Stimulated activated naive CD8-positive, alpha-beta T cell treated with anti-CD3 and anti-CD28 coated beads, Interleukin-15, Interleukin-2, amounts not matched to agents 100 U/mL and 50 U/mL, for 24 hours (primary cell): ENCODE measurements at places on chromosomes 12 and 14.

- DNase-seq = no peak
Observed at GRCh38 chr12:119728444-119728745, 60.5 kb downstream of the PRKAB1 start.

- peak; percentile 35 for DNase-seq
Observed at GRCh38 chr12:459430-460258, at the start of gene B4GALNT3. Gene B4GALNT3 (plus strand): TSS chr12:459939. CDS start chr12:460377, 438 bp downstream.

- DNase-seq = no peak
Observed at GRCh38 chr12:21478756-21479455, 22.5 kb downstream of the RECQL start.

GRCh38 chr14:34797747-34798583 is 77.2 kb downstream of the BAZ1A start:
- no peak for DNase-seq

GRCh38 chr14:72213424-72213823 is 281.2 kb downstream of the RGS6 start:
- DNase-seq = no peak

GRCh38 chr14:76964695-76965094 is 63.8 kb downstream of the IRF2BPL start:
- peak; percentile 76 for DNase-seq

GRCh38 chr12:51368640-51369517 is 22.3 kb downstream of the GALNT6 start:
- peak; percentile 87 for DNase-seq

DNA sequence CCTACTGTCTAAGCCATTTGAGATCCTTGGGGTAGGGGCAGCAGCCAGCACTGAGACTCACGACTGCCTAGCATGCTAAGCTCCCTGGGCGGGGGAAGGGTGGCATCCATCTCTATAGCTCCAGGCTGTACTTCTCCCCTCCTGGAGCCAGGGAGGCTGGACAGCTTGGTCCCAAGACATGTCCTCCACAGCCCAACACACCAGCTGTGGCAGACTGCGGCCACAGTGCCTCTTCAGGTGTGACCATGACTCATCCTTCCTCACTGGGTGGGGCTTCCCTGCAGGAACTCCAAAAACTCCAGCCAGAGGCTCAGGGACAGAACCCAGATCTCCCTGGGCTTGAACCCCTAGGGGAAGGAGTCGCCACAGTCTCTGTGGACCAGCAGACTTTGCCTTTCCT is 193.9 kb downstream of the GPHN start:
- DNase-seq = no peak

DNA sequence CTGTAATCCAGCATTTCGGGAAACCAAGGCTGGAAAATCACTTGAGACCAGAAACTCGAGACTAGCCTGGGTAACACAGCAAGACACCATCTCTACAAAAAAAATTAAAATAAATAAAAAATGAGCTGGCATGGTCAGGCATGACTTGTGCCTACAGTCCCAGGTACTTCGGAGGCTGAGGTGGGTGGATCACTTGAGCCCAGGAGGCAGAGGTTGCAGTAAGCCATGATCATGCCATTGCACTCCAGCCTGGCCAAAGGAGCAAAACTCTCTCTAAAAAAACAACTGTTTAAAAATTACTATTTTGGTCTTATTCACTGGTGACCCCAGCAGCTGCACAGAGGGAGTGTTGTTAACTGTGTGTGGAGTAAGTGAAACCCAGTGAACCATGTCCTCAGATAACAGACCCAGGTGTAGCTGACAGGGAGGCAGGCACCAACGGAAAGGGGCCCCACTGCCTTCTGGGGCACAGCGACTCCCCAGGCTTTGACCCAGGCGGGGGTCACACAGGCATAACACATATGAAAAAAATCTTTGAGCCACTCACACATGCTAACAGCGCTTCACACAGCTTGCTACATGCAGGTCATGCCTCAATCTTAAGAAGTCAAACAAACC is 12.1 kb downstream of the DDX54 start:
- DNase-seq = no peak

- DNase-seq = no peak
Observed at GRCh38 chr12:14262771-14263511, 102.5 kb upstream of the ATF7IP start.

DNA sequence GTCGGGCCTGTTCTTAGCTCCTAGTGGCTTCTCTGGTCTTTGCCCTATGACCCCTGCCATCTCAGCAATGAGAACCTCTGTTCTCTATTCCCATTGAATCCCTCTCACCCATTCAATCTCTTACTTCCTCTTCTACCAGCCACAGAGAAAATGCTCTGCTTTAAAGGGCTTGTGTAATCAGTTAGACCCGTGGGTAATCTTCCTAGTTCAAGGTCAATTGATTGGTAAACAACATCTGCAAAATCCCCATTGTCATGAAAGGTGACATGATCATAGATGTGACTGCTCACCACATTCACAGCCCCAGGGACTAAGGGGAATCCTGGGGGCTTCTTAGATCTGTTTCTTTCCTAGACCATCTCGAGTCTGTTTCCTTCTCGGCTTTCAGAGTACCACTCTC is 7.2 kb upstream of the CCDC197 start:
- no peak for DNase-seq

GRCh38 chr12:120130011-120130410 is 13.5 kb upstream of the RAB35 start:
- no peak for DNase-seq

- DNase-seq = no peak
Observed at GRCh38 chr14:38611928-38612327, 356.0 kb upstream of the CLEC14A start.

- no peak for DNase-seq
Observed at GRCh38 chr12:94242901-94243300, 94.5 kb downstream of the PLXNC1 start.
